ENCODE measurements at places on chromosomes 6 and 20. TPM values are rescaled to one million over a fixed set of nuclear protein-coding genes. Genes with fewer than 3 reads are reported as not detected.

PGM3 gene
- total RNA-seq: 12.5 TPM

CRISP3 gene
- not detected for total RNA-seq

LAMA4 gene
- 15.8 TPM for total RNA-seq

PDYN gene
- total RNA-seq: not detected

UBE3D gene
- total RNA-seq: 2.2 TPM

ZSCAN23 gene
- 0.37 TPM for total RNA-seq

CTAGE9 gene
- total RNA-seq: not detected

GFRAL gene
- total RNA-seq: not detected

IMPG1 gene
- total RNA-seq: not detected

VWA7 gene
- total RNA-seq: 7.2 TPM

ZDHHC14 gene
- total RNA-seq: 14.6 TPM

LBP gene
- 38.8 TPM for total RNA-seq

FRK gene
- total RNA-seq: 1.6 TPM

LAMP5 gene
- total RNA-seq: not detected

NRN1 gene
- 4.6 TPM for total RNA-seq

COL11A2 gene
- 0.27 TPM for total RNA-seq

BNIP5 gene
- not detected for total RNA-seq

BTN1A1 gene
- not detected for total RNA-seq

FAM217A gene
- not detected for total RNA-seq

BIRC7 gene
- not detected for total RNA-seq

PDE10A gene
- total RNA-seq: 0.74 TPM

GRIK2 gene
- total RNA-seq: 0.16 TPM

C6orf141 gene
- total RNA-seq: 0.28 TPM

FAM209B gene
- total RNA-seq: 1.3 TPM

BCAS4 gene
- total RNA-seq: 0.40 TPM

WFDC8 gene
- total RNA-seq: not detected

SIRPB2 gene
- 1.8 TPM for total RNA-seq

LGSN gene
- not detected for total RNA-seq

SLC17A2 gene
- total RNA-seq: not detected

CDSN gene
- total RNA-seq: not detected

HRH3 gene
- not detected for total RNA-seq

PPP1R11 gene
- 31.9 TPM for total RNA-seq

ULBP1 gene
- total RNA-seq: 0.10 TPM
